HepG2 (cell line): ENCODE measurements at places on chromosomes 12 and 14.

DNA sequence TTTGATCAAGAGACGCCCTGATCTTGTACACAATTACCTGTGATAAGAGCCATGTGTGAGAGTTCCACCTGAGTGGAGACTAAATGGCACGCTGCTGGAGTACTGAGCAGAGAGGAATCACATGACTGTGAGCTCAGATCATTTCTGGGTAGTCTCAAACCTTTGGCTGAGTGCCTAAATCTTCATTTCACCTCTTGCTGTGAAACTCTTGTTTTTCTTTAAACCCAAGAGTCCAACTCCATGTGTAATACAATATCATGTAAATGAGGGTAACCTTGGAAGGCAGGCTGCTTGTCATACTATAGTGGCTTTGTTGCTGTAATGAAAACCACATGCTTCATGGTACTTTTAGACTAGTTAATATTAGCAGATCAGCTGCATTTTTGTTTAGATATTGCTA, 156.9 kb downstream of the CAND1 start:
- no peak for DNase-seq

DNA sequence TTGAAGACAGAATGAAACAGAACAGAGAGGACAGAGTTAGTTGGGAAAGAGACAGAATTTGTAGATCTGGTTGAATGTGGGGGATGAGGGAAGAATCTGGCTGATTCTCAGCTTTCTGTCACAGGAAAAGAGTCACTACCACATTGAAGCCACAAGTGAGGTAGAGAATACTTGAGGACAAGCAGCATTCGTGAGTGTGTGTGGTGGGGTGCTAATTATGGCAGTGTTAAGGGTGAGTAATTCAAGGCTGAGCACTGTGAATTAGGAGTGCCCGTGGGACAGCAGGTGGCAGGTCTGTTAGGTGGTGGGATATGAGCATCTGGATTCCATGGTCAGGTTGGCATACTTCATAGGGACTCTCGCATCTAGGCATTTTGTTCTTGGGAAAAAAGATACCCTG, 347.4 kb upstream of the PRICKLE1 start:
- no peak for DNase-seq

DNA sequence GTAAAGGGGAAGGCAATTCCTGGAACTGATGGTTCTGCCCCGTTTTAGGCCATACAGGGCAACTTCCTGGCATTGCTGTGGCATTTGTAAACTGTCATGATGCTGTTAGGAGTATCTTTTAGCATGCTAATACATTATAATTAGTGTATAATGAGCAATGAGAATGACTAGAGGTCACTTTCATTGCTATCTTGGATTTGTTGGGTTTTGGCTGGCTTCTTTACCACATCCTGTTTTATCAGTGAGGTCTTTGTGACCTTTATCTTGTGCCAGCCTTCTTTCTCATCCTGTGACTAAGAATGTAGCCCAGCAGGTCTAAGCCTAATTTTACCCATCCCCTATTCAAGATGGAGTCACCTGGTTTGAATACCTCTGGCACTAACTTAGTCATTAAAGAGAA, 51.2 kb downstream of the TESPA1 start:
- DNase-seq, result no peak

- no peak for DNase-seq
Observed at GRCh38 chr14:97382616-97383226, 585.5 kb downstream of the VRK1 start.

- DNase-seq, result no peak
Observed at GRCh38 chr14:73244541-73245290, 7.4 kb downstream of the PAPLN start.

- DNase-seq, result peak; percentile 88
Observed at GRCh38 chr12:101696251-101697196, 916 bp upstream of the CHPT1 start.

DNA sequence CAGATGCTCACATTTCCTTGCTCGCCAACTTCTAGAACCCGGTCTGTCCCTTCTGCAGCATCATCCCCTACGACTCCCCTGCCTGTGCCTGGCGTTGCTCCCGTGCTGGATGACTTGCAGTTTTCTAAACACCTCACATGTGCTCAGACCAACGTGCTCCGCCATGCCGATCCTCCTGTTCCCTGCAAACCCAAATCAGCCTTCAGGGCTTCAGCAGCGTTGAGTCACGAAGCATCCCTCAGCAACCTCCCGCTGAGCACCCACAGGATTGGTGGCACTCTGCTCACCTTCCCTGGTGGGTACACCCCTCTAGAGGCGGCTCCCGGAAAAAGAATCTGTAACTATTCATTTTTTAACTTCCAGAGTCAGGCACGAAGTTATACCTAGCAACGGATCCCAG, 2.8 kb upstream of the PIWIL1 start:
- no peak for DNase-seq

DNA sequence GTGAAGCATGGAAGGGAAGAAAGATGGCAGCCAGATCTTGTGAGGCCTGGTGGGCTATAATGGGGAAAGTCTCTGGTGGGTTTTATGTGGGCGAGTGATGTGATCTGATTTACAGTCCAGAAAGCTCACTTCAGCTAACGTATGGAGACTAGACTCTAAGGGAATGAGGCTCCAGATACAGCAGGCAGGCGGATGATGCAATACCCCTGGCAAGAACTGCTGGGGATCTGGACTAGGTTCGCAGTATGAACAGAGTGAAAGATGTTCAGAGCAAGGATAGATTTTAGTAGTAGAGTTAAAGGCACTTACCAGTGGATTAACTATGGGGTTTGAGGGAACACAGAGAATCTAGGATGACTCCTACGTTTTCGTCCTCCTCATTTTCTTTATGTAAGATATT, 253.1 kb downstream of the ANO2 start:
- DNase-seq, result no peak
